ENCODE measurements at places on chromosomes 3 and 15.

DNA sequence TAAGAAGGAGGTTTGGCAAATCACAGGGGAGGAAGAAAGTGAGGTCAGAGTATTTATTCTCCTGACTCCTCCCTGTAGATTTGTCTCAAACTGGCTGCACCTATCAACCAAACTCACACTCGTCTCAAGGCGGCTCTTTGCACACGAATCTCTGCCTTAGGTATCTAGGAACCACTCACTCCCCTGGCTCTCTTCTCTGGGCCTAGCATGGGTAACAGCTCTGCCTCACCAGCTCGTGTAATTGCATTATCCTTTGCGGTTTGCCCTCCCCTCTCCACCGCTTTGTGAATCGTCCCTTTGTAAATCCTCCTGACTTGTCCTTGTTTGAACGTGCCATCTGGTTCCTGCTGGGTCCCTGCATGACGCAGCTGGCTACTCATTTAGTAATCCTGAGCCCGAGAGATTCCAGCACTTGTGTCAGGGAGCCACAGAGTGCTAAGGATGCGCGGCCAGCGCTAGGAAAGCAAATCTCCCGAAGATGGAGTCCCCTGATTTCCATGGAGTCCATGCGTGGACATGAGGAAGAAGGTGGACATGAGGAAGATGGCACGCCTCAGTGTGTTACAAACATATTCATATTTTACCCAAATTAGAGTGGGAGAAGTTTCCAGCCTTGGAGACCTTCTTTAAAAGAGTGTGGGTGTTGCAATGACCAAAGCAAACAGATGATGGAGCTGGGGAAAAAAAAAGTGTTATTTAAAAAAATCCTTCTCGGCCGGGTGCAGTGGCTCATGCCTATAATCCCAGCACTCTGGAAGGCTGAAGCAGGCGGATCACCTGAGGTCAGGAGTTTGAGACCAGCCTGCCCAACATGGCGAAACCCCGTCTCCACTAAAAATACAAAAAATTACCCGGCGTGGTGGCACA is 26.7 kb downstream of the NRROS start:
- no peak for DNase-seq

DNA sequence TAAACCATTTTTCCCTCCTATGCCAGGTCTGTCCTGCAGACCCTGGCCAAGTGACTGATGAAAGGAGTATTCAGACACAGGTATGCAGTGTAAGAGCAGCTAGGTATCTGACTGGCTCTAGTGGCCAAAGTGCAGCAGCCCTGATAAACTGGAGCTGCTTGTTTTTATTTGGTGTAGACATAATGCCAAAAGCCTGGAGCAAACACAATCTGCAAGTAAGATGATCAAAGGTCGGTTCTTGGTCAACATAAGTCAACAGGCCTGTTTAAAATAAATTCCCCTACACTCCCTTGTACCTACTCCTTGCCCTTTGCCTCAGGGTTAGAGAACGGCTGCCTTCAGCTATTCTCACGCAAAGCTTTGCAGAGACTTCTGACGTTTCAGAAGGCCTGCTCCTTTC is 1003.1 kb downstream of the ZPLD1 start:
- no peak for DNase-seq

DNA sequence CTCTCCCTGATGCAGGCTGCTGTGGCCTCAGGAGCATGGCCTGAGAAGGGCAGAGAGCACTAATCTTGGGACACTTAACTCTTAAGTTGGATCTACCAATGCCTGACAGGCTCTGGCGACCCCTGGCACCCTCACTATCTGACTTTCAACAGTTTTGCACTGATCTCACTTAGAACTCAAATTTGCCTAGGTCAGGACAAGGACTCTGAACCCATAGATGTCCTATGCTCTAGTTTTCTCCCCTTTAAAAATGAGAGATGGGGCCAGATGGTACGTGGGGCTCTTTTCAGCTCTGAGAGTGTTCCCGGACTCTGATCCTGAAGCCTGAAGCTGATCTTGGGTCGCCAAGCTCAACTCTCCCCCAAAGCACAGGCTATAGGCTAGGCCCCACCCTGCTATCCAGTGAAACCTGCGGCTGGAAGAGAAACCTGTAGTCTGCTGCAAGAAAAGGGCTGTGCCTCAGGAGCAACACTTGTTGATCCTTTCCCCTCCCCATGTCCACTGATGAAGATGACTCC is 65.7 kb downstream of the RPL39L start:
- DNase-seq: no peak

- DNase-seq: no peak
Observed at GRCh38 chr3:21718161-21718765, 32.7 kb downstream of the ZNF385D start.
